NCI-H187 (cell line): ENCODE measurements at places on chromosomes 1 and 21.

DNA sequence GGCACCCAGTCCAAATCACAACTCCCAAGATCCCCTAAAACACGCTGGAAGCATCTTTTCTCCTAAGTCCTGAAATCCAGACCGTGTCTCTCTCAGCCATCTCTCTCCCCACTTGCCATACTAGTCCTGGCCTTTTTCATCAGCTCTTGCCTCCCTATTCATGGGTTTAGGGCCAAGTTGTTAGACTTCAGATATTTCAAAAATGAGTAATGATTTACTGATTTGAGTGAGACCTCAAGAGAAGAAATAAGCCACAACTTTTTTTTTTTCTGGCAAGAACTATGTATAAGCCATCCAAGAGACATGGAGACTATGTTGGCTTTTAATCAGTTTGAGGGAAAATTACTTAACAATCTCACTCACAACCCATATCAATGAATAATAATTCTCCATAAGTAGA, 62.5 kb downstream of the TBX15 start:
- no peak for DNase-seq

DNA sequence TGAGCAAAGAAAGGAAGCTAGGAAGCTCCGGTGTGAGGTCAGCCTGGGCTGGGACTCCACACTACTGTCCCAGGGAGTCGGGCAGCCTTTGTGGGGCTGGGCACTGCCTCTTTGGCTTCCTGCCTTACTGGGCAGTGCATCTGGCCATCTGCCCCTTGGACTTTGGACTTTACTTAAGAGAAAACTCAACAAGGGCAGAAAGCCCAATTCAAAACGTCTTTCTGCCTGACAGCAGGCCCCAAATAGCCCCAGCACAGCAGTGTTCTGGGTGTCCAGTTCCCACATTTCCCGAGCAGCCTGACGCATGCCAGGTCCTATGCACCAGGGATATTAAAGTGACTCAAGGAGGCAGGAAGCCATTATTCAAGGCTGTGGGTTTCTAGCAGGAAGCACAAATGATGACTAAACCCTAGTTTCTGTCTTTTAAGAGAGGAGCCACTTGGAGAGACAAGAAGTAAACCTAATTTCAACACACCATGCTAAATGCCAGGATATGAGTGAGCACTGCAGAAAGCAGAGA, 37.9 kb upstream of the EDEM3 start:
- no peak for DNase-seq

DNA sequence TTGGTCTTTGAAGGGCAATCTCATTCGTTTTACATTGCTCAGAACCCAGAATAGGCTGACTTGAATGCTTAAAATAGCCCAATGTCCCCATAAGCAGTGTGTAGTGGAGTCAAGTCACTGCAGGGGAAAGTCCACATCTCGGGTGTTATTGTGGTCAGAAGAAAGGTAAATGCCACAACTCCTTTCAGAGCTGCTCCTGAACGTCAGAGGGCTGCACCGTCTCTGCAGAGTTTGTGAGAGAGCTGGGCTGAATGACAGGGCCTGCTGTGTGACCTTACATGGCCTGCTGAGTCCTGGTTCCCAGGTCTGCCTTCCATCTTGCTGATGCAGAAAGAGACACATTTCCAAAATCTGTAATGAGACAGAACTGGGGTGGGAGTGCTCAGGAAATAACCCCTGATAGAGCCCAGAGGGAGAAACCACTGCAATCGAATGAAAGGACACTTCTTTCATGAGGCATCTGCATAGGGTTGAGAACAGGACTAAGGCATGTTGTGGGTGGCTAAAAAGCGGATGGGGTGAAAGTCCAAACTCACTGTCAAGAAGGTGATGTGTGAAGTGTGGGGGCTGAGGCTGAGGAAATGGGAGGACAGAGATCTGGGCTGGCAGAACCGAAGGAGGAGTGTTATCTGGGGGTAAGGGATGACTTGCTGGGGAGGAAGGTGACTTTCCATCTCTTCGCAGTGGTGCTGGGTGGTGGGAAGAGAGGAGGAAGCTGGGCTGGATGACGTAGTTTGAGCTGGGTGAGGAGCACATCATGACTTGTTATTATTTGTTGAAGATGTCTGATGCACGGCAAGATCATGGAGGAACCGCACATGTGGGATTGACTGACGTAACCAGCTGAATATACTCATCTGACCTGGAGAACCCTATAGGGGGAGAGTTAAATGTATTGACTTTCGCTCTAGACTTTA, 33.7 kb downstream of the XCL2 start:
- no peak for DNase-seq

GRCh38 chr1:35657851-35658250, 16.5 kb upstream of the PSMB2 start:
- DNase-seq, result no peak

DNA sequence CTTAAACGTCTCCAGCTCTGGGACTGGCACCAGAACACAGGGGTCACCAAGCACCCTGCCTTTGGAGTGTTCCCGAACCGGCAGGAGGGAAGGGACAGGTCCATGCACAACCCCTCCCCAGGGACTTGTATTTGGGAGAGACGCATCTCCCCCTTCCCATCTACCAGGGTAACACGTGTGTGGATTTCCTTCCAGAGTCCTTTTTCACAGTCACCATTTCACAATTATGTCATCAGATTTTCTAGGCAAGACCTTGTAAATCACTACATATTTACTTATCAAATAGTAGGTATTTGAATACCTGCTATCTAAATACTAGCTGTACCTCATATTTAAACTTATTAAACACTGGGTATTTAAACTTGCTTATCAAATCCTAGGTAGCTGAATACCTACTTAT, 57.4 kb upstream of the AJAP1 start:
- no peak for DNase-seq

DNA sequence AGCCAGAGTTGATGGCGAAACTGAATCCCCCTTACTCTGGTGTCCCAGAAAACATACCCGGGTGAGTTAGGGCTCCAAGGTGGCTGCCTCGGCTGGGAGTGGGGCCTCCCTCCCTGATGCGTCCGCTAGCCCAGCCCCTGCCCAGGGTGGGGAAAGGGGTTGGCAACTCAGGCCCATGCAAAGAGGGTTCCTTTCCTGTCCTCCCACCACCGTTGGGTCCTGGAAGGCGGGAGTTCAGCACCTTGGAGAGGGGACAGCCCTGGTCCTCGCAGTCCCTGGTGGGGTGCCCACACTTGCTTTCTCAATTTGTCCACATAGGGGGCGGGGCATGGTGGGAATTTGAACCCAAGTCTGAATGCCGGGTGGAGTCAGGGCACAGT, 6.1 kb downstream of the SRM start:
- DNase-seq, result no peak

GRCh38 chr1:41416552-41417334, 55.5 kb downstream of the FOXO6 start:
- DNase-seq, result no peak

GRCh38 chr1:158354255-158354654, 561 bp downstream of the CD1E start:
- no peak for DNase-seq

DNA sequence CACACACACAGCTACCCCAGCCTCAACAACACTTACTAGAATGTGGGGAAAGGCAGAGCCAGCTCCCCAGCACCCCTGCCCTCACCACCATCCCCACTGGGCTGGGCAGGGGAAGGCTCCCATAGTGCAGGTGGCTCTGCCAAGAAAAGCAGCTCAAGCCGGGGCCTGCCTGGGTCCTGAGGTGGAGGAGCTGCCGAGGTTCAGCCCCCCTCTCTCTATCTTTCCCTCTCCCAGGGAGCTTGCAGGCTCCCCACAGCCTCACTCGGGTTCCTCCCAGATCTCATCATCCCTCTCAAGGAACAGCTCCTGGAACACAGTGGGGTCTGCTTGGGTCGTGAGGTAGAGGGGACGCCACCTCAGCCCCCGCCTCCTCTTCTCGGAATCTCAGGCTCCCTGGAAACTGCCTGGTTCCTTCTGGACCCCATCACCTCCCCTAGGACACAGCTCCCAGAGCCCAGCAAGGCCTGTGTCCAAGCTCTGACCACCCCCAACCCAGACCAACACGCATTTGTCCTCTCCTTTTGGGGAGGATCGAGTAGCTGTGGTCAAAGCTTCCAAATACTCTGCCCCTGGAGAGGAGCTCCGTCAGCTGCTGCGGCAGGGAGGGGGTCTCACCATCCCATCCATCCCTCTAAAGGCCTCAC, 704 bp downstream of the S100A16 start:
- DNase-seq, result no peak

DNA sequence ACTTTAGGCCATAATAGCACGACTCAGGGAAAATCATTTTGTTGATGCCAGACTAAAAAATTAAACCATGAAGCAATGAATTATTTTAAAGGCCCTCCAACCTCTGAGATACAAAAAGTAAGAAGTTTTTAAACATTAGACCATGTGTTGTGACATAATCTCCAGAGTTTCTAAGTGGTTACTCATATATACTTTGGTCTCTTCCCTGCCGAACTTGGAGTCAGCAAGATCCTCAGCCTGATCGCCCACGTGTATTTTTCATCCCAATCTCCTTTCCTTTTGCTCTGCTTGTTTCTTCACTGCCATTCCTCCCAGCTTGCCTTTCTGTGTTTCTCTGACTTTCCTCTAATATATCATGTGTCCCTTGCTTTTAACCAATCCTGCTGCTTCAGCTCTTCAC, 3.8 kb downstream of the ARV1 start:
- no peak for DNase-seq

- no peak for DNase-seq
These were observed 290.1 kb downstream of the PLPP3 start for GRCh38 chr1:56289260-56289659.

DNA sequence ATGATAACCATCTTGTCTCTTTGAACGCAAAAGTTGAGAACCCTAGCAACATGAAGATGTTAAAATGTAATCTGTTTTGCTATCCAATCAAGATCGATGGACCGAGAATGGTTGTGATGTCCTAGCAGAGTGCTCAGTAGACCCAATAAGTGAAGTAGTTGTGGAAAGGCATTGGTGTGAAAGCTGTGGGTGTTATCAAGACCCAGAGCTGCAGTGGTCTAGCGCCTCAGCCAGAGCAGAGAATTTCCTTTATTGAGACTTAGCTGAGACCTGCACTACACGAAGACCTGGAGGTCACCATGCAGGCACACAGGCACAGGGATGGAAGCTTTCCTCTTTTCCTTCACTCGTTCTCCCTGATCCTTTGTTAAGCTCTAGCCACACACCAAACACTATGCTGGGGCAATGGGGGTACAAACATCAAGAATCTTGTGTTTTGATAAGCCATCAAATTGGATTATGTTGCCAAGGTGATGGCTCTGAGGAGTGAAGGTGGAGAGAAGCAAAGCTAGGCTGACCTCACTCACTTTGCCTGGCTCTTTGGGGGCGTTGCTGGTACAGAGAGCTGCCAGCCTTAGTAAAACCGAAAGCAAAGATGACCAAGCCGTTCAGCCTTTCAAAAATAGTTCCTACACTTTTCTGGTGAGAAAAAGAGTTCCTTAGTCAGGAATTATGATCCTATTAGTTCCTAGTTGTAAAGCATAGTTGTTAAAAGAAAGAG, 24.1 kb downstream of the METTL13 start:
- DNase-seq, result no peak

GRCh38 chr1:50048791-50049190, 25.0 kb upstream of the AGBL4 start:
- no peak for DNase-seq

DNA sequence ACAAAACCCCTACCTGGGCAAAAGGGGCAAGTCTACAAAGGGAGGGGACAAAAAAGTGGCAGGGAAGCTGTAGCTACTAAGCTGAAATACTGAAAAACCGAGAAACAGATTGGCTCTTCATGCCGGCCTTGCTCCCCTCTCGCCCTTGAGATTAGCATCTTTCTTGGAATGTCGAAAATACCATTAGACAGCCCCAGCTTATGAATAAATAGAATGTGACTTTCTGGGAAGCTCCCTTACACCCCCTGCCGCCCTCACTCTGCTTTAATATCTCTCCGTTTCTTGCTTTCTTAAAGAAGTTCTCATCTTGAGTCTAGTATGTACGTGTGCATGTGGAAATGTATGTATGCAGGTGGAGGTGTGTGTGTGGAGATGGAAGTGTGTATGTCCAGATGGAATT, 14.1 kb downstream of the TRAF3IP3 start:
- DNase-seq, result no peak

DNA sequence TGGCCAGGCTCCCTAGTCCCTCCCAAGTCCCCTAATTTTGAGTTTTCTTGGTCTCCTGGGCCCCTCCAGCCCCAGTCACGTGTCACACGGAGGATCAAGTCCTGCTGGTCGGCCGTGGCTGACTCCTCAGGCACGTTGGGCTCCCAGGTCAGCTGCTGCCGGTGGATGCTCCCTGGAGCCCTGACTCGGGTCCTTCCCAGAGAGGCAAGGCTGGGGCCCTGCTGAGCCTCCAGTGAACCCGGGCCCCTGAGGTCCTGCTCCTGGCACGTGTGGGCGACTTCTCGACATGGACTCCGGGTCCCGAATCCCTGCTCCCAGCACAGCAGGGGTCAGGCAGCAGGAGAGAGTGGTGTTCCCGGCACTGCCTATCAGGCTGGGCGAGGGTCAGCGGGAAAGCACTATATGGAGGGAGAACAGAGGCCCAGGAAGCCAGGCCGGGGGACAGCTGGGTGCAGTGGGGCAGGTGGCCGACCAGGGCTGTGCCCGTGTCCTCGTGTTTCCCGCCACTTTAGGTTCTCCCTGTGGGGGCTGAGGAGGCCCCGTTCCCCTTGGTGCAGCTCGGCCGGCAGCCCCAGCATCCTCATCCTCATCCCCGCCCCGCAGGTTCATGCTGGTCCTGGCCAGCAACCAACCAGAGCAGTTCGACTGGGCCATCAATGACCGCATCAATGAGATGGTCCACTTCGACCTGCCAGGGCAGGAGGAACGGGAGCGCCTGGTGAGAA, 13.2 kb downstream of the TMEM240 start:
- DNase-seq, result no peak

DNA sequence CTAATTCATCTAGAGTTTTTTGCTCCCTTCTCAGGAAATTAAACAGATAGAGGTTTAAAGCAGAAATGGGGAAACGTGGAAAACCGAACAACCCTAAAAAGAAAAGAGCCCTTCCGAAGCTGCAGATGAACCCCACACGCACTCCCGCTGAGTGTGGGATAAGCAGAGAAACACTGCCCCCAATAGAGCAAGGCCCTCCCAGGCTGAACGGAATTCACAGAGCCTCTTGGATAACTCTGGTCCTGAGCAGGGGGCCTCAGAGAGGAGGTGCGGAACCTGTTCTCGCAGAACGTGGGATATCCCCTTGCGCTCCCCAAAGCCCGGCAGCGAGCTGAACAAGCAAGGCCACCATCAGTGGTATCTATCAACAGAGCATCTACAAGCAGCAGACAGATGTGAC, 44.9 kb downstream of the SSBP3 start:
- no peak for DNase-seq

- no peak for DNase-seq
These were observed 2.3 kb upstream of the IVL start for GRCh38 chr1:152906023-152906565.

- DNase-seq, result peak; percentile 24
These were observed 50.6 kb upstream of the PAX7 start for GRCh38 chr1:18580047-18580446.

DNA sequence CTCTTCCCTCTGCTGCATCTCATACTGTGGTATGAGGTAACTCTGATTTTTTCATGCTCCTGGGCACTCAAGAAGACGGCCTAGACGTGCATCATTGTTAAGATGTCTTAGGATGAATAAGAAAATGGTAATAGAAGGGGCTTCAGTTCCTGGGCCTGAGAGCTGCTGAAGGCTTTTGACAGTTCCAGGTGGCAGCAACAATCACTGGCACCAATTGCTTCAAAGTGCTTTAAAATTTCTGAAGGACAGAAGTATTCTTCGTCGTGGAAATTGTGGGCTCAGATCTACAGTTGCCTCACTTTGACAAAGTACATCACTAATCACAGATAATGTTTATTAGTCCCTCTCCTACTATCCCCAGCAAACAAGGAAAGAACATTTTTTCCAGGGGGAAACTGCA, 536.6 kb upstream of the CAMK1G start:
- DNase-seq, result no peak
